ENCODE measurements at places on chromosomes 3 and 15. TPM values are rescaled to one million over a fixed set of nuclear protein-coding genes. Genes with fewer than 3 reads are reported as not detected.

The NCK1 gene
- 44.7 TPM for total RNA-seq

The ITPKA gene
- total RNA-seq, result 2.3 TPM

The IL16 gene
- total RNA-seq, result not detected

The COPB2 gene
- total RNA-seq, result 255 TPM

The TPRG1 gene
- total RNA-seq, result not detected

GRCh38 chr15:77527164-77527778, 105.4 kb downstream of the LINGO1 start:
- DNase-seq, result no peak

DNA sequence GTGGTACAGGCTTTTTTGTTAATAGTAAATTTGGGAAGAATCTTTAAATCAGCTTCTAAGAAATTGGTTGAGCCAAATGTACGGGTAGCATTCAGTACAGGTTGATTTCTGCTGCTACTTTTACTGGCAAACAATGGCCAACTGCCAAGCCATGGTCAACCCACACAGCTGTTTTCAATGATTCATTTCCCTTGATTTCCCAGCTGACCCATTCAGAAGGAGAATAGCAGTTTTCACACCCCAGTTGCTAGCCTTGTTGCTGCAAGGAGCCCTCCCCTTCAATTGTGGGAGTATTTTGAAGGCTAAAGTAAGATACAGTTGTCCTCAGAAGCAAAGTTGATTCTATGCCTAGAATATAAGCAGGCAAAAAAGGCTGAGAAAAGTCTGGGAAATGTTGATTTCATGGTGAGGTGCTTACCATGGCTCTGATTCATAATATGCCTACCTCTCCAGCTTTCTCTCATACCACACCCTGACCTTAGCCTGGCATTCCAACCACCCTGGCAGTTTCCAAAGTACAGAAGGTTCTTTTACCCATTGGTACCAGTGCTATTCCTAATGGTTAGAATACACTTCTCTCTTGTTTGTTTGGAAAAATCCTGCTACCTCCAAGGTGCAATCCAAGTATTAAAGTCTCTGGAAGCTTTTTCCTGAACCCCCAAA, 320.3 kb upstream of the TGFBR2 start:
- peak; percentile 76 for DNase-seq

DNA sequence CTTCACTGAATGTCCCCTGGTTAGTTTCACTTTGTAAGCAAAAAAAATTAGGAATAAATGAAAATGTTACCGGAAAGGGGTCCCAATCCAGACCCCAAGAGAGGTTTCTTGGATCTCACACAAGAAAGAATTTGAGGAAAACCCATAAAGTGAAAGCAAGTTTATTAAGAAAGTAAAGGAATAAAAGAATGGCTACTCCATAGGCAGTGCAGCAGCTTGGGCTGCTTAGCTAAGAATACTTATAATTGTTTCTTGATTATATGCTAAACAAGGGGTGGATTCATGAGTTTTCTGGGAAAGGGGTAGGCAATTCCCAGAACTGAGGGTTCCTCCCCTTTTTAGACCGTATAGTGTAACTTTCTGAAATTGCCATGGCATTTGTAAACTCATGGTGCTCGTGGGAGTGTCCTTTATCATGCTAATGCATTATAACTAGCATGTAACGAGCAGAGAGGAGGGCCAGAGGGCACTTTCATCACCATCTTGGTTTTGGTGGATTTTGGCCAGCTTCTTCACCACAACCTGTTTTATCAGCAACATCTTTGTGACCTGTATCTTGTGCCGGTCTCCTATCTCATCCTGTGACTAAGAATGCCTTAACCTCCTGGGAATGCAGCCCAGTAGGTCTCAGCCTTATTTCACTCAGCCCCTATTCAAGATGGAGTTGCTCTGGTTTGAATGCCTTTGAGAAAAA, 41.0 kb upstream of the CMSS1 start:
- peak; percentile 80 for DNase-seq

GRCh38 chr3:61520966-61521628, 40.3 kb upstream of the PTPRG start:
- no peak for DNase-seq

DNA sequence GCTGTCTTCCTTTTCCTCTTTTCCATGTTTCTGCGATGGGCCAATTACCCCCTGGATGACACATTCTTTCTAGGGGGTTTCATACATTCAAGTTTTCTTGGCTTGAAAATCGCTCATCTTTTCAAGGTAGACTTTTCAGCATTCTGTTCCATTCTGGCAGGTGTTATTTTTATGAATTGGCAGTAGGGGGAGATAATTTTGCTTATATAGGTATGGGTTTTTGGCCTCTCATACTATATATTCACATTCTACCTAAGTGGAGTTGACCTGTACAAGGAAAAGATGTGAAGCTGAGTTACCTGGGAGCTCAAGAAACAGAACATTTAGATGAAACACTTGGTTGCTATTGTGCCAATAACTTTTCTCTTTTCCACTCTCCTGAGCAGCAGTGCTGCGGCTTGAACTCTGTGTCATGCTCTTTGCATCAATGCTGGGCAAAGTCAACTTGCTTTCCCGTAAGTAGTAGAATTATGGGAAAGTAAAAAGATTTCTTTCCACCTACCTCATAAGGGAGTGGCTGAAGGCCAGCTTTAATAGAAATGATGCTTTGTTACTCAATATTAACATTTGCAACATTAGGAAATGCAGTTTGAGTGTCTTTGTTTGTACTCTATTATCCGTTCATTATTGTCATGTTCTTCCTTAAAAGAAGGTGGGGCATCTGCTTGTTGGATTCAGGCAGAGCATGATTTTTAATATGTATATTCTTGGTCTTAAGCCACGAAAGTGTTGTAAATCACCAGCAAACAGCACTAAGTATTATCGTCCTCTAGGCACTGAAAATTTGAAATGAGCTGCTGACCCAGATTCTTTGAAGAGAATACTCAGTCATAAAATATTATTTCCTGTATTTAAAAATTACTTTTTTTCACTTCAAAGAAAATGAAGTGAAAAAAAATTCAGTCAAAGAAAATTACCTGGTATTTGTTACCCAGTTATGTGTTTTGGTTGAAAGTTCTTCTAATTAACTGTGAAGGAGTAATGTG, 27.7 kb upstream of the MFSD1 start:
- no peak for DNase-seq

- DNase-seq, result no peak
Observed at GRCh38 chr3:107323723-107324122, 53.5 kb upstream of the CCDC54 start.

DNA sequence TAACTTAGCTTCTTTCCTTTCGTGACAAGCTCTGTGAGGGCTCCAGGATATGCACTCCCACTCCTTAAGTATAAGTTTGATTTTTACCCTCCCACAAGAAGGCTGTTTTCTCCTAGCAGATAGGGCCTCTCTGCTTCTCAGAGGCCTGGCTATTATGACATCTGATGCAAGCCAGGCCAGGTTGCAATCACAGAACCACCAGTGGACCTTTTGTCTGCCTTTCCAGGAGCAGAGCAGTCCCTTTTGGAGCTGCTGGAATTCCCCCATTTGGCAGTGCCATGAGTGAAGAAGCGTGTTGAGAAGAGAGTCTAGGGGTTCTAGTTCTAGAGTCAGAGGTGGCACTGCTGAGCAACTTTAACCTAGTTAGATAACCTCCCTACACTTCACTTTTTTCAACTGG, 1004.3 kb upstream of the SEMA6D start:
- no peak for DNase-seq

- DNase-seq, result peak; percentile 69
Observed at GRCh38 chr3:125137358-125138033, 75.1 kb downstream of the SLC12A8 start.

- DNase-seq, result no peak
Observed at GRCh38 chr3:83250613-83251012, 1489.2 kb upstream of the GBE1 start.

- peak; percentile 81 for DNase-seq
Observed at GRCh38 chr3:33980252-33980651, 181.8 kb downstream of the PDCD6IP start.

DNA sequence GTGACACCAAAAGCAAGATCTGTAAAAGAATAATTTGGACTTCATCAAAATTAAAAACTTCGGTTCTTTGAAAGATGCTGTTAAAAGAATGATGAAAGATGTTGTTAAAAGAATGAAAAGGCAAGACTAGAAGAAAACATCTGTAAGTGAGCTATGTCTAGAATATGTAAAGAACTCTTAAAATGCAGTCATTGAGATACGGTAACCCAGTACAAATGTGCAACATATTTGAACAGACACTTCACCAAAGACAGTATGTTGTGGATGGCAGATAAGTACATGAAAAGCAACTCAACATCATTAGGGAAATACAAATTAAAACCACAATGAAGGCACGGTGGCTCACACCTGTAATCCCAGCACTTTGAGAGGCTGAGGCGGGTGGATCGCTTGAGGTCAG, 139.5 kb downstream of the LRIG1 start:
- DNase-seq, result no peak

DNA sequence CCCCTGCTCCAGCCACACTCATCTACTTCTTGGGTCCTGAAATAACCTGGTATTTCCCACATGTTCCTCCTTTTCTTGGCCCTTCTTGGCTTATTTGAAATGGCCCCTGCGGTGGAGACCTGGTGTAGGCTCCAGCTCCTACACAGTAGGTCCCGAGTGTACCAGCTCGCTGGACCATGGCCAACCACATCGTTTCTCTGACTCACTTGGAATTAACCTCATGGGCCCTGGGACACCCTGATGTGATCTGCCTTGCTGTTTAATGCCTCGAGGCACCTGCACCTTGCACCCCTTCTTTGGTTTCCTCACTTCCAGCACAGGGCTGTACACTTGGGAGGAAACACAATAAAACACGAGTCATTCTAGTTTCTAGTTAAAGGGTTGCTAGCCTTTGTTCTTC, 60.3 kb downstream of the FEM1B start:
- DNase-seq, result no peak

DNA sequence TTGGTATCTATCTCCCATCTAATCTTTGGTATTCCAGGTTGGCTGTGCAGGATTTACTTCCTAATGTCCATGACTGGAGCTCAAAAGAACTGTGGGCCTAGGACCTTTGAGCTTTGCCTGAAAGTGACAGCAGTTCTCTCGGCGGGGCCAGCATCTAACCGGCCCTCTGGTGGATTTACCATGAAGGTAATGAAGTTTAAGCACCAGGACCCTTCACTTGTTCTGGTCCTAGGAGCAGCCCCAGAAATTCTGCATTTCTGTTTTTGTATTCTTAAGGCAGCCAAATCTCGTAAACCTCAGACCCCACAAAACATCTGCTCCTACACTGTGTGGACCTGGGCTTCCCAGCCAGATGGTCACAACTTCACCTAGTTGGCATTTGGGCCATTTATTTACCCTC, 13.0 kb downstream of the CALML4 start:
- DNase-seq, result no peak

DNA sequence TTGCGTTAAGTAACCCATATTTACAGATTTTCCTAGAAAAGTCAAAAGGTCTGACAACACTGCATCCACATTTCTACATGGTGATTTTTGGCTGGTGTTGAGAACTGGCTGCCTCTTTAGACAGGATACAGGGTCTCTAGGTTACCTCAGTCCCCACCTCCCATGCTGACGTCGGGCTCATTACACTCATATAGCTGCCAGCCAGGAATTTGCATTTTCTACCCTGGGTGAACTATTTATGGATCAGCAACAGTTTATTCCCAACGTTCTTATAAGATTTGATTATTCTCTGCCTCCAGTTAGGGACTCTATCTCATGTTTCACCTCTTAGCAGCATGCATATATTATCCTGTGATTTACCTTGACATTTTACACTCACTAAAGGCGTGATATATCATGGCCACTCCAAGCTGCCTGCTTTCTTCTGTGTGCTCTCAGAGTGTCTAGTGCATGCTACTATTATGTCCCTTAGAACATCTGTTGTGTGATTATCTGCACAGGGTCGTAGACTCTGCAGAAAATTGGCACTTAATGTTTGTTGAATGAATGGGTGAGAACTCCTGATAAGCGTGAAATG, 49.0 kb downstream of the CLDN11 start:
- DNase-seq, result no peak

DNA sequence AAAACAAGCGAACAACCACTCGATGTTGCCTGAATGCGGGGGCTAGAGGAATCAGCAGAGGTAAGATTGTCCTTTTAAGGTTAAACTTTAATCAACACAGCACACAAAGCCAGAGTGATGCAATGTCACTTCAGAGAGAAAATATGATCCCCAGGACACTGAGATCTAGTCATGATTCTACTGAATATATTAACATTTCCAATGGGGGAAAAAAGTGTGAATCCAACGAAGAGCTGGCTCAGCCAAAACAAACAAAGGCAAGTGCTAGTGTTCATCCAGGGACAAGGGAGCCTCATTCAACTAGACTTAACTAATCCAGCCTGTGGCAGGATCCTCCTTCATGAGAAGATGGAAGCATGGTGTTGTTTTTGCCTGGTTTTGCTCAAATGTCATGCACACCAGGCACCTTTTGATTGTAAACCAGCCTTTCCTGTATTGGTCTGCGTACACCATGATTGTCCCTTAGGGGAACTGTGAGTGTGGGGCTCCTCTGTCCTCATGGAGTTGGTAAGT, 35.8 kb downstream of the SCG5 start:
- DNase-seq, result no peak

- DNase-seq, result no peak
Observed at GRCh38 chr15:92102395-92102755, 248.9 kb downstream of the SLCO3A1 start.

DNA sequence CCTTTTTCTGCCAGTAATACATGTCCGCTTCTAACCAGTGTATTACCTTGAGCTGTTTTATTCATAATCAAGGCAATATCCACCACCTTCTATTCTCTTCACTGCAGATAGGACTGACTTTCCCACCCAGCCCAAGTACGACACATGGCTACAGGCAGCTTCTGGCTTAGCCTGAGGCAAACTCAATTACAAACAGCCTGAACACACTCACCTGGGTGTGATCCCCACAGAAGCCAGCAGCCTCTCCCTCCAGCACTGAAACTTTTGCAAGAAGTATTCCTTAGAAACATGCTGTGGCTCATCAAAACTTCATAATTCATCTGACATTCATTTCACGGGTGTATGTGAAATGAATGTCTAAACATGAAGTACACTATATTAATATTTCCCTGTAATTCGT, 13.5 kb upstream of the KCNMB3 start:
- no peak for DNase-seq

- DNase-seq, result no peak
Observed at GRCh38 chr15:35487417-35487816, 58.5 kb downstream of the DPH6 start.

GRCh38 chr15:69758810-69759790, 306.5 kb downstream of the RPLP1 start:
- DNase-seq, result peak; percentile 39

- no peak for DNase-seq
Observed at GRCh38 chr3:146513386-146514051, 30.9 kb downstream of the PLSCR1 start.

GRCh38 chr3:145089337-145089736, 1071.6 kb downstream of the PLOD2 start:
- no peak for DNase-seq

GRCh38 chr3:25038922-25039321, 389.1 kb upstream of the RARB start:
- no peak for DNase-seq

GRCh38 chr3:168288511-168289401, 193.0 kb upstream of the GOLIM4 start:
- DNase-seq, result no peak

DNA sequence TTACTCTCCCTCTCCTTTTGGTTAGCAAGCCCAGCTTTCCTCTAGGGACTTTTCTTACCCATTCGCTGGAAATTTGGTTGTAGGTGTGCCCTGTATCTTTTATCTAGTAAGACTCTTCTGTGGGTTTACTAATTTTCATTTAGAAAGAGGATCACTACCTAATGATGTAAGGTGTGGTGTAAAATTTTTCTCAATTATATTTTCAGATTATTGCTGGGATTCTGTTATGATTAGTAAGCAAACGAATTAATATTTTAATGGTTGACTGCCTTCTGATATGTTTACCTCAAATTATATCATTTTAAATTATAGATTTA, 28.5 kb downstream of the PLCL2 start:
- DNase-seq, result no peak

- no peak for DNase-seq
Observed at GRCh38 chr15:89774492-89774891, 1.6 kb upstream of the MESP2 start.

Data from HFFc6 (cell line).